ENCODE measurements at places on chromosomes 1 and 21.

- no peak for DNase-seq
These were observed 45.0 kb downstream of the UBE2G2 start for GRCh38 chr21:44756423-44757185.

DNA sequence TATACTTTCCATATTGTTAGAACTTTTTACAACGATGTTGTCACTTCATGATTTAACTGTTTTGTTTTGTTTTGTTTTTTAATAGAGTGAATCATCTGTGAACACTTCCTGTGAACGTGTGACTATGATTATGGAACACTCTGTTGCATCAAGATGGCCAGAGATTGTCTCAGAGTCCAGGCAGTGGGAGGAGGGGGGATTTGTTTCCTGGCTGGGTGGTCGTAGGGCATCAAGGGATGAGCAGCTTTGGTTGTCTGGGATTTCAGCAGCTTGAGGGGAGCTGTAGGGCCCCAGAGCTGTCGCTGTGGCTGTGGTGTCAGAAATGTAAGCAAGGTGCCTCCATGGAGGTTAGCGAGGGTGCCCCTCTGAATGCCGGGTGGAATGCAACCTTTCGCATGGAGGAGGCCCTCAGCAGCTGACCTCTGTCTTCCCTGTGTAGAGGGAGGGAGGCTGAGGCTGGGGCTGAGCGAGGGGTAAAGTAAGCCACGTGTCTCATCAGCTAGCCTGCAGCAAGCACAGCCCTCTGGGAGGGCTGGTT lies 21.4 kb downstream of the NEK2 start:
- no peak for DNase-seq

DNA sequence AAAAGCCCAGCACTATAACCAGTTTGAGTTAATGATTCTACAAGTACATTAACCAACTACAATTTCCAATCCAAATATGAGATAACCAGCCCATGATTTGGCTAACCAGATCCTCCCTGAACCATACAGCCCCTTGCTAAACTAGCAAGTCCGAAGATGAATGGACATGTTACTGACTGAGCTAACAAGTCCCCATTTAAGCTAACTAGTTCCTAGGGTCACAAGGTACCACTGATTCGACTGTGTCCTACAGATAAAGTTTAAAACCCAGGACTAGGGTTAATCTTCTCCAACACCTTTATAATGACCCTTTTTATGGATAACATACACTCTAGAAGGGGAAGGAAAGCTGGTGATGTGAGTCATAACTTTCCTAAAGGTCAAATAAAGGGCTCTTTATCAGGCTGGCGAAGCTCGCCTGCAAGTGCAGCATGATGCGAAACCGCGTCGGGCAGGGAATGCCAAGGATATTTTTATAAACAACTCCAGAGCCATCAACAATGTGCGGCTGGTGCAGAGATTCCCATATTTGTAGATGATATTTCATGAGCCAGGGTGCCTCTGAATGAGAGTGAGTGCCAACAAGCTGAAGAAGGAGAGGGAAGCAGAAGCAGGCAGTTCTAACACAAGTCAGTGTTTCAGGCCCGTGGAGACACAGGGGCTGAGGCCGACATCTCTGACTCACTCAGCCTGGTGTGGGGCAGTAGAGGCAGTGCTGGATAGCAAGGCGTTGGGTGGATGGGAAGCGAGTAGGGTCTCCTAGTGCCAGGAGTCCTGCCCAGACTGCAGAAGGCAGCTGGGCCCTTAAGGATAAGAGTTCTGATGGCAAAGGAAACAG lies 75.6 kb upstream of the ROR1 start:
- no peak for DNase-seq

GRCh38 chr1:106564192-106564591 lies 492.3 kb upstream of the PRMT6 start:
- DNase-seq, result no peak

- no peak for DNase-seq
These were observed 33.3 kb downstream of the PTPRF start for GRCh38 chr1:43563876-43564539.

DNA sequence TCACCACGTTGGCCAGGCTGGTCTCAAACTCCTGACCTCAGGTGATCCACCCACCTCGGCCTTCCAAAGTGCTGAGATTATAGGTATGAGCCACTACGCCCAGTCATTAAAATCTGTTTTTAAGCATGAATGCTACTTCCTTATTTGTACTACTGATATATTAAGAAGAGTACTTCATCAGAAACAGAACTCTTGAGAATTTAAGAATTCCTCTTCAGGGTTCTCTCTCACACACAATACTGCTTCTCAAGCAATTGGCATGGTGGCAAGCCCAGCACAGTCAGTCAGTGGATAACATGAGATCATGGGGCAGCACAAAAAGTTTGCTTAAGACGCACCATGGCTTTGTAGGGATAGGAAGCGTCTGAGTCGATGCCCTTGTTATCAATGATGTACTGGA lies 14.1 kb downstream of the CTSS start:
- no peak for DNase-seq

- DNase-seq, result no peak
These were observed 703 bp downstream of the PUM1 start for GRCh38 chr1:31064718-31065309.

DNA sequence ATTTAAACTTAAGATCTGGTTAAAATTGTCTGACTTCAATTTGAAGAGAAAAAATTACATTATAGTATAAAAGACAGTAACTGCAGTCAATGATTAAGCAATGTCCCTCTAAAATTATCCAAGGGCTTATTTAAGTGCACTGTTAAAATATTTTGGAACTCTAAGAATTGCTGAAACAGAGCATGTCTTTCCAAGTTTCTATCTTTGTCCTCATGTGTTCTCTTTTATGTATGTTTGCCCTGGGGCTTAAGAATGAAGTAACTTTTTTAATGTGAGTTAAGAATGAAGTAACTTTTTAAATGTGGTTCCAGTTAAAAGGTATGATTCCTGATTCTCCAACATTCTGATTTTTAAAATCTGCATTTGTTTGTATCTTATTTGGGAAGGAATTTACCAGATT lies 69.0 kb upstream of the MARK1 start:
- DNase-seq, result no peak

- DNase-seq, result no peak
These were observed 659.2 kb upstream of the PLXNA2 start for GRCh38 chr1:208903251-208903905.

- no peak for DNase-seq
These were observed 209.6 kb downstream of the PTBP2 start for GRCh38 chr1:96931136-96931535.

DNA sequence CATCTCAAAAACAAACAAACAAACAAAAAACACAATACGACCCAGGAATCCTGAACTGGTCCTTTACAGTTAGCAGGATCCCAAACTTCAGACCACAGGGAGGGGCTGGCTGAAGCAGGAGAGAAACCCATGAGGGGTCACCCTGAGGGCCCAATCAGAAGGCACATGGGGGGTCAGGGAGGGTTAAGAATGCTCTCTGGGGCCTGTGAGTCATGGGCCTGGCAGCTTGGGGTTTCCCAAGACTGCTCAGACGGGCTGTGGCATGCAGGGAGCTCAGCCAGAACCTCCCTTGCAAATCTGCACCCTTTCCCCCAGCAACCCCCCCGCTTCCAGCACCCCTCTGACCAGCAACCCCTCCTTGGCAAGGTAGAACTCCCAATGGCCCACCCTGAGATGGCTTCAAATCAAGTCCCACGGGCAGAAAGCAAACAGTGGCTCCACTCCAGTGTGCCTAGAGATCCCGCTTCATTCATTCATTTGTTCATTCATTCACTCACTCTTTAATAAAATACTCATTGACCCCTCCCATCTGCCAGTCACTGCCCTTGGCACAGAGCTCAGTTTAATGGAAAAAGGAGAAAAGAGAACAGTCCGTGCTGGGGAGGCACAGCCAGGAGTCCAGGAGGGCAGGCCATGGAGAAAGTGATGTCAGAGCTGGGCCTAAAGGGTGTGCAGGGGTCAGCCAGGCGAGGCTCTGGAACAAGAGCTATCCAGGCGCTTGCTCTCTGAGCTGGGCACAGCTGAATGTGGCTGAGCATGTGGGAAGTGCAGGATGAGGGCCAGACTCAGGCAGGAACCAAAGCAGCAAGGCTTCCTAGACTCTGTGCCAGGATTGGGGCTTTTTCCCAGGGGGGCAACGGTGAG lies 8.2 kb downstream of the UQCRHL start:
- DNase-seq, result no peak

GRCh38 chr1:33433509-33434362 lies 2.8 kb upstream of the PHC2 start:
- DNase-seq, result no peak

- DNase-seq, result no peak
These were observed 35.9 kb upstream of the ZRANB2 start for GRCh38 chr1:71116729-71117128.

DNA sequence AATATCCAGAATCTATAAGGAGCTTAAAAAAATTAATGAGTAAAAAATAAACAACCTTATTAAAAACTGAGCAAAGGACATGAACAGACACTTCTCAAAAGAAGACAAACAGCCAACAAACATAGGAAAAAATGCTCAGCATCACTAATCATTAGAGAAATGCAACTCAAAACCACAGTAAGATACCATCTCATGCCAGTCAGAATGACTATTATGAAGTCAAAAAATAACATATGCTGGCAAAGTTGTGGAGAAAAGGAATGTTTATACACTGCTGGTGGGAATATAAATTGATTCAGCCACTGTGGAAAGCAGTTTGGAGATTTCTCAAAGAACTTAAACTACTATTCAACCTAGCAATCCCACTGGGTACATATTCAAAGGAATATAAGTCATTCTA lies 25.3 kb downstream of the PIGK start:
- no peak for DNase-seq

DNA sequence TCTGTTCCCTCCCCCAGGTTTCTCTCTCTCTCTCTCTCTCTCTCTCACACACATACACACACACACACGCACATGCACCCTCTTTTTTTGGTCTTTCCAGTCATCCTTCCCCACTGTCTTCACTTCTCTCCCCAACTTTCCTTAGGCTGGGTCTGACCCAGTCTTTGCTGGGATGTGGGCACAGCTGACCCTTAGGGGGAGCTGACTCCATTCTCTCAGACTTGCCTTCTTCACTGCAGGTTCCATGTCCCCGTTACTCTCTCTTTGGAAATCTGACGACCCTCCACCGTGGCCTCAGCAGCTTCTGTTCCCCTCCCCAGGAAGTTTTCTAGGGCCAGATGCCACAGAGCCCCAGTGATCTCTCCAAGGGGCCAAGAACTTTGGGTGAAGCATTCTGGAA lies 2.1 kb downstream of the DISP3 start:
- DNase-seq, result no peak

DNA sequence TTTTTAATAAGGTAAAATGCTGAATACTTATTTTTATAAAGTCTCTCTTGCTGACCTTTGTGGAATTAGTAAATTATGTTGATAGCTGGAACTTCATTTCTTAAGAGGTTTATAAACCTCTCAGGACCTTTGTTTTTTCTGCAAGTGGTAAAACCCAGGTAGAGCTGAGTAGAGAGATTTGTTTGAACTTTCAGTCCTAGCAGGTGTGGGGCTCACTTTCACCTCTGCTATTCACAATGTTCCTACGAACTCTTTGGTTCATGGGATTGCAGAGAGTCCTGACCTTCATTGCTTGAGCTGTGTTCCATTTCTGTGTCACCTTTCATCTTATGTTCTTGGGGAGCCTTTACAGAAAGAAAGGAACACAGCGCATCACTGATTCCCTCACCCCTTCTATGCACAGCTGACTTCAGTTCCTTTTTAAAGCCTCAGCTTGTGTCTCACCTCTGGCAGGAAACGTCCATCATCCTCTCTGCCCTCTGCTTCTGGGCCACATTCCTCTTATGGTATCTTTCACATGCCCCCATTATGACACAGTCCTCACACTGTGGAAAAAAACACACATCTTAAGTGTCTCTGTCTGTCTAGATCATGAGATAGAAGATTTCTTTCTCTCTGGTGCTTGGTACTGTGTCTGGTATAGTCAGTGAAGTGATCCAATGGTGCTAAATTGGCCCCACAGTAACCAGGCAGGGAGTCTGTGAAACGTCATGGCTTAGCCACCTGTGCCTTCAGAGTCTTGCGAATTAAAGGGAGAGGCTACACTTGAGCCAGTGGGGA lies 262.5 kb upstream of the B3GALT2 start:
- DNase-seq, result peak; percentile 12

GRCh38 chr1:185960422-185961321 lies 226.5 kb downstream of the HMCN1 start:
- DNase-seq, result no peak

GRCh38 chr1:11802616-11802972 lies 3.2 kb downstream of the MTHFR start:
- no peak for DNase-seq

GRCh38 chr1:62841587-62842169 lies 57.7 kb downstream of the ATG4C start:
- no peak for DNase-seq

DNA sequence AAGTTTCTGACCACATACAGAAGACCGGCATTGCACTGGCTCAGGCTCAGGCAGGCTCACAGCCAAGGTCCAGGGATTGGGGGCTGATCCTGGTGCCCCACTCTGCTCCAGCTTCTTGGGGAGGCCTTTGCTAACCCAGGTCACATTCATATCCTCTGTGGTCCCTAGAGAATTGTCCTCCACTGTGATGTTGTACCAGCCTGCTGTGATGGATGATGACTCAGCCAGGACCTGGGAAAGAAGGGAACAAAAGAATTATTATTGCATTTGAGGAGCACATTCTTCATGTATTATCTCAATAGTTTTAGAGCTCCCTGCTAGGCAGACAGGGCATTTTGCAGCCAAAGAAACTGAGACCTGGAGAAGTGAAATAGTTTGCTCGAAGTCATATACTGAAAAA lies 114.3 kb upstream of the ETV3 start:
- DNase-seq, result no peak

DNA sequence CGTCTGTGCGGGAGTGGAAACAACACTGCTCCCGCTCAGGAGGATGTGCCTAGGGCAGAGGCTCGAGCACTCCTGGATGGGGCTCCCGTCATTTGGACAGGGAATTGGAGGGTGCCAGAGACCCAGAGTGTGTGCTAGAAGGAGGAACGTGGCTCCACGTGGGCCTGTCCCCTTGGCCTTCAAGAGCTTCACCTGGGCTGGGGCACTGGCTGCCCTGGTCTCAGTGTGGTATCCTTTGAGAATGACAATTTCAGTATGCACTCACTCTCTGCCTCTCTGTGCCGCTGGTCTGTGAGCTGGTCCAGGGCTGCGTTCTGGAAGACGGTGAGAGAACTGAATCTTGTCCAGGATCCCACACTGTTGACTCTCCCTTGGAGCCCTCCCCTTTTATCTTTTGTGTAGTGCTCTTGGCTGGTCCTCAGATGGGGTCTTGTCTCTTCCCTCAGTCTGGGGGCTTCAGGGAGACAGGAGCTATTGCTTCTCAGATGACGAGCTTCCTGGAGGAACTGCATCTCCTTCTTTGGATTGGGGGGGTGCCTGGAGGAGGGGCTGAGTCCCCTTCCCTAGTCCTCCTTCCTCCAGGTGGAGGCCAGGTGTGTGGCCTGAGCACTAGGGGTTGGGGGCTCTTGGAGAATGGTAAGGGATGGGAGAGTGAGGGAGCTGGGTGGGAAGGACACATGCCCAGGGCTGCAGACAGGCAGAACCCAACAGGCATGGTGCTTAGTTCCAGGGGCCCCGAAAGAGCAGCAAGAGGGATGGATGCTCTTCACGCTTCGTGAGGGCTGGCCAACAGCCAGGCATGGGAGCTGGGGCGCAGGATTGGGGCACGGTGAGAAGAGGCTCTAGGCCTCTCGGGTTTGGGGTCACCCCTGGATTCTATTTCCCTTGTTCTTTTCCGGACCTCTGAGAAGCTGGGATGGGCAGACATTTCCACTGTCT lies 14.8 kb upstream of the ETV3L start:
- no peak for DNase-seq

- no peak for DNase-seq
These were observed 1233.3 kb upstream of the B3GALT2 start for GRCh38 chr1:194419721-194420120.
